ENCODE measurements at places on chromosomes 7 and 10.

- DNase-seq: no peak
Observed at GRCh38 chr10:32411797-32412498, 34.0 kb upstream of the CCDC7 start.

DNA sequence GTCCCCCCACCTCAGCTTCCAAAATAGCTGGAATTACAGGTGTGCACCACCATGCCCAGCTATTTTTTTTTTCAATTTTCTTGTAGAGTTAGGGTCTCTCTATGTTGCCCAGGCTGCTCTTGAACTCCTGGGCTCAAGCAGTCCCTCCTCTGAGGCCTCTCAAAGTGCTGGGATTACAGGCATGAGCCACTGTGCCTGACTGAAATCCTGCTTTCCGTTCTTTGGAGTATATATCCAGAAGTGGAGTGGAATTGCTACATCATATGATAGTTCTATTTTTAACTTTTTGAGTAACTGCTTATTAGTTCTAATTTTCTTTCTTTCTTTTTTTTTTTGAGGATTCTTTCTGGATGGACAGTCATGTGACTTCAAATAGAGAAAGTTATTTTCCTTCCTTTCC lies 62.9 kb upstream of the ZMIZ2 start:
- no peak for DNase-seq

- no peak for DNase-seq
Observed at GRCh38 chr10:11631890-11632587, 20.6 kb upstream of the USP6NL start.

DNA sequence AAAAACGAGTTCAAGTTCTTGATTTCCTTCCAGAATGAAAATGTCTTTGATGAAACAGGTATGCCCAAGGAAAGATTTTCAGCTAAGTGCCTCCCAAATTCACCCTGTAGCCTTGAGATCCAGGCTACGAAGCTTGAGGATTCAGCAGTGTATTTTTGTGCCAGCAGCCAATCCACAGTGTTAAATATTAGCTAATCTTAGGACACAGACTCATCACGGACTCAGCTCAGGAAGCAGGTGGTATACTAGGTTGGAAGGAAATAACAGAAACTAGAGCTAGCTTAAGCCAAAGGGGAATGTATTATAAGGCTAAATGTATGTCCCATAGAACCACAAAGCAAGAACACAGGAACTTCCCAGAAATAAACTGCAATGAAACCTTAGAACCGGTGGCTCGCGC lies 151.0 kb upstream of the PRSS1 start:
- DNase-seq: no peak

DNA sequence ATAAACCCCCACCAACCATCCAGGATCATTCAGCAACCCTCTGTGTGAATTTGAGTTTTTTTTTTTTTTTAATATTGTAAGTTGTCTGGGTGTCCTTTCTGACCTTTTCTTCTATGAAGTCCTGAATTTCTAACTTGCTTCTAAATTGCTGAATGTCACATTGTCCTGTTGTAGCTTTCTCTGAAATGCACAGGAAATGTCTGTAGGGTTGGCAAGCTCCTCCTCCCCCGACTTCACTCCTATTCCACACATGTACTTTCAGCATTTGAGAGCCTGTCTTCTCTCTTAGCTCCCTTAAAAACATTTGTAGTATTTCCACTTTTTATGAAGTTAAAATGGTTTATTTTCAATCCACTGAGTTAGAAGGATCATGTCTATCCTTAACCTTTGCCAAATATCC lies 3.3 kb upstream of the CNNM2 start:
- no peak for DNase-seq

GRCh38 chr10:124249812-124250432 lies 156.5 kb upstream of the CHST15 start:
- DNase-seq: no peak

DNA sequence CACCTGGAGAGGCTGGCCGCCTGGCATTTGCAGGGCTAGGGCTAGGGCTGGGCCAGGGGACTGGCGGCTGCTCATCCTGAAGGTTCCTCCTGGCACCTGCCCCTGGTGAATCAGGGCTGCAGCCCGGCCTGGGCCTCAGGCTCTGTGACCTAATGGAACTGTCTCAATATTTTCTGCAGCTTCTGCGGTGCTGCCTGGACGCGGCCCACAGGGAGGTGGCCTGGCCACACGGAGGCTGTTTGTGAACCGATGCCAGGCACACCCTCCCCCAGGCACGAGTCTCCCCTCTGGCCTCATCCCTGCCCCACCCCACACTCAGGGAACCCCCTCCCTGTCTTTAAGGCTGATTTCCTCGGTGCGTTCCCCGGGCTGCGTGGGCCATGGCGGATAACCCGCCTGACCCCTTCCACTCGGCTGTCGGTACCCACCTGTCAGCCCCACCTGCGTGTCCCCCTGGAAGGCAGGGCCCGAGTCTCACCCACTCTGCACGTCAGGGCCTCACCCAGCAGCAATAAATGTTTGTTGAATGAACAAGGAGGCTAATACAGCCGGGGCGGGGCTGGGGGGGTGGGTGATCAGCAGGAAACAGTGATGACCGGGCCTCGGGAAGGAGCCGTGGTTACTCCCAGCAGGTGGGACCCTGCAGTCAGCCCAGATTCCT lies 54.5 kb upstream of the DNAJB6 start:
- no peak for DNase-seq

GRCh38 chr7:28067171-28067570 lies 113.4 kb downstream of the JAZF1 start:
- no peak for DNase-seq
